ENCODE measurements at places on chromosomes 11 and 22.
A peak's percentile ranks its signal among the peaks of the same experiment; 100 is the strongest.

GRCh38 chr11:11427542-11427941 lies 74.5 kb upstream of the CSNK2A3 start:
- no peak for DNase-seq

DNA sequence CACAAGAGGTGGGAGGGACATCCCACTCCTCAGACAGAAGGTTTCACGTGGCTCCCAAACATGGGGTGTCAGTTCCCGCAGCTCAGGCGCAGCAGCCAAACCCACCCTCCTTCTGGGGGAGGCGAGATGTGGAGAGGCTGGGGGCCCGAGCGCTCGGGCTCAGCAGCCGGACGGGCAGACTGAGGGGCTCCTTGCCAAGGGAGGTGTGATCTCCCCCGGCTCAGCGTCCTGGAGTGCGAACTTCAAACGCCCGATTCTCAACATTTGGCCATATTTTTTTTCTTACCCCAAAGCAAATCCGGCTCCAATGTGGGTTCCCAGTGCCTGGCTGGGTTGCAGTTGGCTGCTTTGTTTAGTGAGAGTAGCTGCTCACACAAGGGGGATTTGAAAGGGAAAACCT lies 477.9 kb downstream of the MN1 start:
- no peak for DNase-seq

GRCh38 chr11:742156-742546 lies 5.1 kb upstream of the TALDO1 start:
- no peak for DNase-seq

- DNase-seq: no peak
Measured at GRCh38 chr22:23204125-23204488, 23.8 kb downstream of the BCR start.

GRCh38 chr22:44730022-44730393 lies 22.4 kb upstream of the ARHGAP8 start:
- DNase-seq: no peak

DNA sequence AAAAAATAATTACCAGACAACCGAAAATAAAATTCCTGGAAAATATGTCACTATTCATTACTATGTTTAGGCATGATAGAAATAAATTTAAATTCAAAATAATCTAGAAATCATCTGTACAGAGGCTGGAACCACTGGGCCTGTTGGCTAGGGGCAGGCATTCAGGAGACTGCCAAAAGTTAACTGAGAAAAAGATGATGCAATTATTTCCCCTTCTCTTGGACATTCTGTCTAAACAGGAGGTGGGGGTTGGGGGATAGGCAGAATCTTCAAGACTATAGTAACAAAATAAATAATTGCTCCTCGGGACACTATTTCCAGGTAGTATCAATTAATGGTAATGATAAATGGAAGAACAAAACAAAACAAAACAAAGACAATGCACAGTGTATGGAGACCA lies 14.1 kb downstream of the BTBD10 start:
- peak; percentile 19 for DNase-seq

- no peak for DNase-seq
Measured at GRCh38 chr22:23518376-23519187, 61.5 kb downstream of the IGLL1 start.

DNA sequence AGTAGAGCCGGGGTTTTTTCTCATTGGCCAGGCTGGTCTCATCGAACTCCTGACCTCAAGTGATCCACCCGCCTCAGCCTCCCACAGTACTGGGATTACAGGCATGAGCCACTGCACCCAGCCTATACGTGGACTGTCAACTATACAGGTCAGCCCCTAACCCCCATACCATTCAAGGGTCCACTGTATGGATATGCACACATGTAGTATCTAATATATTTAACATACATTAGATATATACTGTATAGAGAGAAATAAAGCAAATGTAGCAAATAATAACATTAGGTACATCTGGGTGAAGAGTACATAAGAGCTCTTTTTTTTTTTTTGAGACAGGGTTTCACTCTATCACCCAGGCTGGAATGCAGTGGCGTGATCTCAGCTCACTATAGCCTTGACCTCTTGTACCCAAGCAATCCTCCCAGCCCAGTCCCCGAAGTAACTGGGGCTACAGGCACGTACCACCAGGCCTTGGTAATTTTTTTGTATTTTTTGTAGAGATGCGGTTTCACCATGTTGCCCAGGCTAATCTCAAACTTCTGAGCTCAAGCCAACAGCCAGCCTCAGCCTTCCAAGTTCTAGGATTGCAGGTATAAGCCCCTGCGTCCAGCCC lies 1.5 kb upstream of the ATP5MGL start:
- no peak for DNase-seq

DNA sequence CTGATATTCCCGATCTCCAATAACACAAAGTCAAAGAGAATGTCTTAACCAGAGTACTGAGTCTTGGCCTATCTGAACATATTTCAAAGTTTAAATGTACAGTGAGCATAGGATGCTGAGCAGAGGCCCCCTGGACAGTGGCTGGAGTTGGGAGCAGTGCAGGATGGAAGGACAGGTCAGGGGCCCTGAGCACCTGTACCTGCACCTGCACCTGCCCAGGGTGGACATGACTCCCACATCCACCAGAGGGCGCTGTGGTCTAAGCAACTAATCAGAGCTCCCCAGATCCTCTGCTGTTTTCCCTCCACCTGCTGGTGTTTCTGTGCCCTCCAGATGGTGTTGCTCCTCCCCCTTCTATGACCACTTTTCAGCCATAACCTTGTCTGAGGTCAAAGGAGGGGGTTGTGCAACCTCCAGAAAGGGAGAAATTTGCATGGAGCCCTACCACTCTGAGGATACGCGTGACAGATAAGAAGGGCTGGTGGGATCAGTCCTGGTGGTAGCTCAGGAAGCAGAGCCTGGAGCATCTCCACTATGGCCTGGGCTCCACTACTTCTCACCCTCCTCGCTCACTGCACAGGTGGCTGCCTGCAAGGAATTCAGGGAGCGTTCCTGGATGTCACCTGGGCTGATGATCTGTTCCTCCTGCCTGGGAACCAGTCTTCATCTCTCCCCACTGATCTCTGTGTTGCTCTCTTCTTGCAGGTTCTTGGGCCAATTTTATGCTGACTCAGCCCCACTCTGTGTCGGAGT lies 49.1 kb upstream of the VPREB1 start:
- peak; percentile 46 for DNase-seq

Data from fibroblast of skin of back (primary cell).